ENCODE measurements at places on chromosomes 16 and 17.
A peak's percentile ranks its signal among the peaks of the same experiment; 100 is the strongest.

DNA sequence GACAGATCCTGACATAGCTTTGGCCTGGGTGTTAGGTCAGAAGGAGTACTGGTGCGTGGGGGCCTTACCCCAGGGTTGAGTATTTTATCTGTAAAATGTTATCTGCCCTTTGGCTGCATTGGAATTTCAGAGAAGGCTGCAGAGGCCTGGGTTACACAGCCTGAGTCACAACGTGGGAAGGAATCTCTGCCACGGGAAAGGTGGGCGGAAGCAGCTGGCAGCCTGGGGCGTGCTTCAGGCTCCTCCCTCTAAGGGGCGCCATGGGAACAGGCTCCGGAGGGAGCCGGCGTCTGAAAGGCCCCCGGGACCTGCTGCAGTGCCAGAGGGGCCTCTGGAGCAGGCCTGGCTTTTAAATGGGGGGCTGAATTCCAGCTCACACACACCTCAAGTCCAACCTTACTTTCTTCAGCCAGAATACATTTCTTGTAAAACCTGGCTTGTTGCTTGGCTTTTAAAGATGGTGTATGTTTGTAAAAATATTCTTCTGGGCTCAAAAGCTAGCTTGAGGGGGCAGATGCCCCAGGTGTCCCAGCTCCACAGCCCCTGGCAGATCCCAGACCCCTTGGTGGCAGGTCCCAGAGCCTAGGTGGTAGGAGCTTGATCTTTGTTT lies 142.2 kb downstream of the RAB11FIP4 start:
- DNase-seq: no peak

- DNase-seq: no peak
These were observed 24.8 kb downstream of the SEC14L1 start for GRCh38 chr17:77165577-77165976.

DNA sequence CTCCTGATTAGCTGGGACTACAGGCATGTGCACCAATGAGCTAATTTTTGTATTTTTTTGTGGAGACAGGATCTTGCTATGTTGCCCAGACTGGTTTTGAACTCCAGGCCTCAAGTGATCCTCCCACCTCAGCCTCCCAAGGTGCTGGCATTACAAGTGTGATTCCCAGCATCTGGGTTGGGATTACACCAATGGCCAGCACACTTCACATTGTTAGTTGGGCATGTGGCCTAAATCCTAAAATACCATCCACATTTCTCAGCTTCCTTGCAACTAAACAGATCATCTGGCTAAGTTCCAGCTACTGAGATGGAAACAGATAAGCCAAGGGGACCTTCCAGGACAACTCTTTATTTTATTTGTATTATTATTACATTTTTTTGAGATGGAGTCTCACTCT lies 9.9 kb downstream of the RABEP2 start:
- DNase-seq: no peak

- DNase-seq: no peak
These were observed 43.9 kb upstream of the TNRC6C start for GRCh38 chr17:77914385-77915254.

DNA sequence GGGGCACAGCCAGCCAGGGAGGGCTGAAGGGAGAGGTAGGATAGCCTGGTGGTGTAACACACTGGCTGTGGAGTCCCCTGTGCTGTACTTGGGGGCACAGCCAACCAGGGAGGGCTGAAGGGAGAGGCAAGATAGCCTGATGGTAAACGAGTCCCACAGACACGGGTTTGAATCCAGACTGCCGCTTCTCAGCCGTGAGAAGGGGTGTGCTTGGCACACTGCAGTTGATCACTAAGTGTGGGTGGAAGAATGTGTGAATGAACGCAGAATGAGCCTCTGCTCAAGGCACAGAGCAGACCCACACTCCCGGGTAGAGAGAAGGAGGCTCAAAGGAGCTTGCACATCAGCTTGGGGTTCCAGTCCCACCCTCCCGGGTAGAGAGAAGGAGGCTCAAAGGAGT lies 71.4 kb downstream of the TIMM22 start:
- DNase-seq: no peak

GRCh38 chr16:84563786-84564420 lies 54.0 kb downstream of the COTL1 start:
- DNase-seq: no peak

- DNase-seq: no peak
These were observed 57.6 kb upstream of the CBFA2T3 start for GRCh38 chr16:89034573-89034961.

- DNase-seq: no peak
These were observed 1.2 kb upstream of the TNRC6C start for GRCh38 chr17:77957235-77957856.

GRCh38 chr17:70644096-70644495 lies 474.8 kb downstream of the KCNJ2 start:
- DNase-seq: no peak

- DNase-seq: no peak
These were observed 26.7 kb upstream of the TOX3 start for GRCh38 chr16:52573365-52574299.

DNA sequence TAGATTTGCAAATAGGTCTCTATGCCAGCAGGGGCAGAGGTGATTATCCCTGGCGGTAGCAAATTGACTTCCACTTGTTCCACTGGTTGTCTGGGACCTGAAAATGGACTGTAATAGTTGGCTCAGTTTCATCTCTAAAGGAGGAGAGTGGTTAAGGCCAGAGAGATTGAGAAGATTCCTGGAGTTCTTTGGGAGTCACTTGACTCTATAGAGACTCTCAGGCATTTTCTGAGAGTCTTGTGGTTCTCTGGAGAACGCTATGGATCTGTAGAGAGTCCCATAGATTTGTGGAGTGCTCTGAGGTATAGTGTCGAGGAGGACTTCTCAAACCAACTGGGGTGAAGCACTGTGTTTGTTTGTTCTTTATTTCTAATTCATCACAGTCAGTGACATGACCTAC lies 8.9 kb upstream of the PMP22 start:
- DNase-seq: no peak

- no peak for DNase-seq
These were observed 383.0 kb downstream of the CPPED1 start for GRCh38 chr16:12420661-12421209.

DNA sequence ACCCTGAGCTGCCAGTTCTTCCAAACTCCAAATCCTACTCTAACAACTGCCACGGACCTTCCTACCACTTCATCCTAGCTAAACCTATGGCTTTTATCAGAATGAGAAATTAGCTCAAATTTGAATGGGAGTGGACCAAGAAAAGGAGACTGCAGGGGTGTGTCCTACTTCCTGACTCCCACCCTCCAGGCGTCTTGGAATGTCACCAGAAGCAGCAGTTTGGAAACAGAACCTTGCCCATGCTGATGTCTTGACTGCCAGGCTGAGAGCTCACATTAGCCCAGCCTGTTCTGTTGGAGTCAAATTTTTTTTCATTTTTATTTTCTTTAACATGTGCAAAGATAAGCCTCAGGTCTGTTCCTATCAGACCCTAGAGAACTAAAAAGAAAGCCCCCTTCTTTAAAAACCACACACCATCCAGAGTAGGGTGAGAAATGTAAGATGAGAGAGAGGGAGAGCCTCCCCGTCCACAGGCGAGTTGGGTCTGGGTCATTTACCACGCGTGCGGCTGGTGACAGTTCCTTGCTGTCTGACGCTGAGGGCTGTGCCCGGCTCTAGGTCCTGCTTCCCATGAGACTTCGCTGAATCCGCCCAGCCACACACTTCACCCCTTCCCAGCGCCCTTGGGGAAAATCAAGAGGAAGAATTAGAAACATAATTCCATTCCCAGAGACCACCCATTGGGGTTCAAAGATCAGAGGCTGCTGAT lies 54.3 kb downstream of the WNT3 start:
- DNase-seq: no peak

DNA sequence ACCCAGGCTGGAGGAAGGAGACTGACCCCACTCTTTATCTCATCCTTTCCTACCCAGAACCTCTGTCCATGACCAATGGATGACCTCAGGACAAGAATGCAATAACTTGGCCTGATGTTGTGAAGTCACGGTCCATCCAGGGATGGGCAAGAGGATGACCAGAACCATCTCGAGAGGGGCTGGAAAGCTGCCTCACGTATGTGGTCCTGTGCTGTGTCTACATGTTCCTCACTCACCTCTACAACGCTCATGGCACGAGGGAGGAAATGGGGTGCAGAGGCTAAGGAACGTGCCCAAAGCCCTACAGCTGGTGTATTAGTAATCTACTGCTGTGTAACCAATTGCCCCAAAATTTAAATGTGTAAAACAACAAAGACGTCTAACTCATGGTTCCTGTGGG lies 7.3 kb upstream of the KCTD5 start:
- DNase-seq: no peak

DNA sequence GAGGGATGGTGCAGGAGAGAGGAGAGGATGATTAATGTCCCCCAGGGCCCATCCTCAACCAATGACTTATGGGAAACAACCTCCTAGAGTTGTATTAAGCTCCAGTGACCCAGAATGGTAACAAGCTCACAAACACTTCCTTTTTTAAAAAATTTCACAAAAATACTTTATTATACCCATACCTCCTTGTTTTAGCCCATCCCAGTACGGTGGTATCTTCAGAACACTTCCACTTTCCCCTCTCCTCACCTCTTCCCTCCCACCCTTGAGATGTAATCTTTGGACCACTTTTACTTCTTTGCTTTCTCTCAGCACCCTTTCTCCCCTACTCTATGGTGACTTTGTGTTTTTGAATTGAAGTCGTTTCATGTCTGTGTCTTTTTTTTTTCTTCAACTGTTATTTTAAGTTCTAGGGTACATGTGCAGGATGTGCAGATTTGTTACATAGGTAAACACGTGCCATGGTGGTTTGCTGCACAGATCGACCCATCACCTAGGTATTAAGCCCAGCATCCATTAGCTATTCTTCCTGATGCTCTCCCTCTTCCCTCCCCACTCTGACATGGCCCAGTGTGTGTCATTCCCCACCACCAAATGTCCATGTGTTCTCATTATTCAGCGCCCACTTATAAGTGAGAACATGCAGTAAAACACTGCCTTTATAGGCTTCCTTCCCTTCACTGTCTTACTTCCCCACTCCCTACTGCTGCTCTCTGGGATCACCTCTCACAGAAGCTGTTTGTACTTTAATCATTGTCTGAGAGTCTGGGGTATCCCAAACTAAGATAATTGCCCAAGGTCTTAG lies 124.5 kb downstream of the PRKCB start:
- no peak for DNase-seq

DNA sequence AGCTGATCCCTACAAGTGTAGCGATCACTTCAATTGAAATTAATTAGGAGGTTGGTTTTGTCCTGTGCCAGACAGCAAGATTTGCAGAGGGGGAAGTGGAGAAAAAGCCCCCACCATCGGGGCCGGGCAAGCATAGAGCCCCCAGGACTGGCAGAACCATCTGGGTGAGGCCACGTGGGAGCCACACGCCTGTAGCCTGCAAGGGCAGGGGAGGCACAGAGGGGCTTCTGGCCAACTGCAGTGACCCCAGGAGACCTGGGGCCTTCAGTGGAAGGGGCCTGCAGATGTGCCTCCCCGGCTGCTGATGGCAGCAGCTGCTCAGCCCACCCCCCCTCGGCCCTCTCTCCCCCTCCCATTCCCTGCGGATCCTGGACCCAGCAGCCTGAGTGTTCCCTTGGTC lies 54.1 kb downstream of the BAHCC1 start:
- no peak for DNase-seq

DNA sequence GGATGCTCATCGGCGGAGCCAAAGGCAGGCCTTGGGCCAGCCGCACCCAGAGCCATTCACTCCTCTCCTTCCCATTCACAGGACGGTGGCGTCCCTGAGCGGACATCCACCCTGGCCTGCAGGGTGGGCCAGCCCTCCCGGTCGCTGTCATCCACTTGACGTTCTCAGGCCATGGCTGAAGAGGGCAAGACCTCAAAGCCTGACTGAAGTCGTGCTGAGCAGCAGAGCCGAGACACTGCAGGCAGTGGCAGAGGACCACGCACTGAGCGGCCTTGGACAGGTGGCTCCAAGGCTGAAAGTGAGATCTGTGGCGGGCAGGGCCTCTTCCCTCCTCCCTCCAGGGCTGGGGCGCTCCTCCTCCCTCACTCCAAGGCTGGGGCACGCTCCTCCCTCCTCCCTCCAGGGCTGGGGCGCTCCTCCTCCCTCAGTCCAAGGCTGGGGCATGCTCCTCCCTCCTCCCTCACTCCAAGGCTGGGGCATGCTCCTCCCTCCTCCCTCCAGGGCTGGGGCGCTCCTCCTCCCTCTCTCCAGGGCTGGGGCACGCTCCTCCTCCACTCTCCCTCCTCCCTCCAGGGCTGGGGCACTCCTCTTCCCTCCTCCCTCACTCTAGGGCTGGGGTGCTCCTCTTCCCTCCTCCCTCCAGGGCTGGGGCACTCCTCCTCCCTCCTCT lies 24.1 kb downstream of the GNPTG start:
- DNase-seq: no peak

DNA sequence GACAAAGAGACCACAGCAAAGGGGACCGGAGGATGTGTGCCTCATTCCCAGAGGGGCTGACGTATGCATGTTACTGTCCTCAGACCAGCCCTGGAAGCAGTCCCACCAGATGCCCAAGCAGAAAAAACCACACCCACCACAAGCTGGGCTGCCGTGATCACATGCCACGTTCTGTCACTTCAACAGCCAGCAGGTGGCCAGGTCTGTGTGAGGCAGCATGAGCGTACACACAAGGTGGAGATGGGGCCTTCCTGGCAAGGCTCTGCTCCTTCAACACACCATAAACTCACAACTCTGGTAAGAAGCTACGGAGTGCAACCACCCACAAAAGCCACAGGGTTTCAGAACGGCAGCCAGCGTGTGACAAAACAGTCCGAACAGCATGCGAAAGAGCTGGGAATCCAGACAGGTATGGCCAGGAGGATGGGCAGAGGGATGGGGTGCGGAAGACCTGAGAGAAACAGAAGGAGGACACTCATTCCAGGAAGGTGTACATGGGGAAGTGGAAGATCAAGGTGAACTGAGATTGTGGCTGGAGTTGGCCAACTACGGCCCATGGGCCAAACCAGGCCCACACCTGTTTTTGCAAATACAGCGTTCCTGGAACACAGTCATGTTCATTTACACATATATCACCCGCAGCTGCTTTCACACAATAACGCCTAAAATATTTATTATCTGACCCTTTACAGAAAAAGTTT lies 27.9 kb downstream of the MBTPS1 start:
- peak; percentile 73 for DNase-seq

DNA sequence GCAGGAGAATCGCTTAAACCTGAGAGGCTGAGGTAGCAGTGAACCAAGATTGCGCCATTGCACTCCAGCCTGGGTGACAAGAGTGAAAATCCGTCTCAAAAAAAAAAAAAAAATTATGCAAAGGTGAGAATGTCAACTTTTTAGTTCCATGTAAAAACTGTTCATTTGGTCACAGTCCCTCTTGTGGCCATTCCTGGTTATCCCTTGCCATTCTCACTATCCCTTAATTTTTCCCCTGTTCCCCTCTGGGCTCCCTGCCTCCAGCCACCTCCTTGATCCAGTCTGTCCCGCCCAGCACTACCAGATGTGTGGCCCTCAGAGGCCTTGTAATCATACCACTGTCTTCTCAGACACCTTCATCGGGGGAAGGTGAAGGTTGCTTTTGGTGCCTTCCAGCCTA lies 23.4 kb downstream of the DCAF7 start:
- DNase-seq: peak; percentile 12

- DNase-seq: no peak
These were observed 7.4 kb downstream of the MAP3K3 start for GRCh38 chr17:63629627-63630026.

GRCh38 chr16:58054289-58054688 lies 28.7 kb downstream of the MMP15 start:
- DNase-seq: no peak

GRCh38 chr16:88454523-88454947 lies 1.5 kb downstream of the ZFPM1 start:
- no peak for DNase-seq

Data from activated CD8-positive, alpha-beta memory T cell treated with anti-CD3 and anti-CD28 coated beads, Interleukin-2, amount 50 U/mL, for 48 hours (primary cell).